ENCODE measurements at places on chromosomes 12 and 14.

DNA sequence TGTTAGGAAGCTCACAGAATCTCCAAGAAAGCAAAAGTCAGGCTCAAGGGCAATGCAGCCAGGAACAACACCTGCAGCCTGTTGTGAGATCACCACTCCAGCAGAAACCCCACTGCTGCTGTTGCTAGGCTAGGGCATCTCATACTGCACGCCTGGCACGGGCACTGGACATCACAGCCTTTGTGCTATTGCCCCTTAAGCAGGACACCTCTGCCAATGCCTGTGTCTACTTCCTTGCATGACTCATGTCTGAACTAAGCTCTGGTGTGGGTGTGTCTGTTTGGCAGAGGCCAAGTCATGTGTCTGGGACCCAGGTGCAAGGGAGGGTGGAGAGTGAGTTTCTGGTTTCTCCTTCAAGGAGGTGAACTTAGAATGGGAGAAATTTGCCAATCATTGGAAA lies 10.0 kb upstream of the DDX47 start:
- peak; percentile 59 for DNase-seq

- no peak for DNase-seq
Observed at GRCh38 chr14:43438056-43438455, 1069.0 kb downstream of the FSCB start.

DNA sequence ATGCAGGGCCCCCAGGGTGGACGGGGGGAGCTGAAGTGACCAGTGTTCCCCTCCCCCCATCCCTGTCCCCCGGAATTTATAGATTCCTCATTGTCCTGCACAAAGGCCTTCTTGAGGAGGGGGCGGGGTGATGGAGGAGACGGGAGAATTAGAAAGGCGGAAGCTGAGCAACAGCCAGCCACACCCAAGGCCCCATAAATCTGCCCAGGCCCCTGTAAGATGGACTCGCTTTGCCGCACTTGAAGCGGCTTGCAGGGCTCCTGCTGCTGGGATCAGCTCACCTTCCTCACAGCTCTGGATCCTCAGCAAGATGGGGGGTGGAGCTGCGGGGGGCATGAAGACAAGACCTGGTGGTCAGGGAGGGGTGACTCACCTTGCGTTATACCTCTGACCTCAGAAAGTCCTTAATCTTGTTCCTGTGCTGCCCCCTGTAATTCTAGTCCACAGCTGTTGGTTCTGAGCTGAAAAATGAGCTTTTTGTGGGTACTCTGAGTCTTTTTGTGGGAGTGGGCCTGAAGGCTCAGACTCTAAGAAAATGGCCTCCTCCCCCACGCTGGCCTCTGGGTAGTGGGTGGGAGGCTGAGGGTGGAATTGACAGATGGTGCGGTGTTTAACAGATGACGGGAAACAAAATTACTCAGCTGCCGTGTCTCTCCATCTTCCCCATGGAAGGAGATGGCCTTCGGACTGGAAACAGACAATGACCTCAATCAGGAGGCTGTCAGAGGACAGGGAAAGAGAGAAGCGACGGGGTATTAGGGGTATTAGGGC lies 15.8 kb upstream of the ANKRD33 start:
- DNase-seq: no peak

- DNase-seq: no peak
Observed at GRCh38 chr12:46378530-46378929, 6.0 kb upstream of the SLC38A2 start.

- no peak for DNase-seq
Observed at GRCh38 chr12:108806921-108807320, 50.5 kb downstream of the SSH1 start.

DNA sequence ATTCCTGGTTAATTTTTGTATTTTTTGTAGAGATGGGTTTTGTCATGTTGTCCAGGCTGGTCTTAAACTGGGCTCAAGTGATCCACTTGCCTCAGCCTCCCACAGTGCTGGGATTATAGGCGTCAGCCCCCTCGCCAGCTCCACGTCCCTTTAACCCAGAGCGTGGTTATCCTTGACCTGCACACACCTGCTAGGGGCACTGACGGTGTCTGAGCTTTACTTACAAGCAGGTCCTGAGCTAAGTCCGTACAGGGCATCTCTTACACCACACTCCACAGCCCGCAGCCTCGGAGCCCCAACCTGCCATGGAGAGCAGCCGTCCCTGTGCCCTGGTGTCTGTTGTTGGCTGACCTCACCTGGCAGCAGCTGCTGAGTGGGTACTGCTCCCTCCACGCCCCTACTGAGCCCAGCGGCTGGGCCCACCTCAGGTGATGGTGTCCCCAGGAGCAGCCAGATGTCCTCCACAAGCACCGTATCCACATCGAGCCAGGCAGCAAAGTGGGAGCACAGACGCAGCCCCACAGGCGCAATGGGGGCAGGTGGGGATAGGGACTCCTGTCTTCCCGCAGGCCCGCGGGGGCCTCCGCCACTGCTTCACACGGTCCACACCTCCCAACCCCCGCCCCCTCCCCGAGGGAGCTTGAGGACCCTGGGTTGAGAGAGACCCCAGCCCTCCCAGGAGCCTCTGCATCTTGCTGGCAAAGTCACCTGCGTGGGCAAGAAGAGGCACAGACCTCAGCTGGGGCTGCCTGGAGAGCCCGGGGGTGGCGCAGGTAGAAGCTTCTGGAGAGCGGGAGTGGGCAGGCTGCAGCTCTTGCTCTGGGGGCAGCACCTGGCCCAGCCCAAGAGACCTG lies 325.4 kb upstream of the SFSWAP start:
- DNase-seq: no peak

DNA sequence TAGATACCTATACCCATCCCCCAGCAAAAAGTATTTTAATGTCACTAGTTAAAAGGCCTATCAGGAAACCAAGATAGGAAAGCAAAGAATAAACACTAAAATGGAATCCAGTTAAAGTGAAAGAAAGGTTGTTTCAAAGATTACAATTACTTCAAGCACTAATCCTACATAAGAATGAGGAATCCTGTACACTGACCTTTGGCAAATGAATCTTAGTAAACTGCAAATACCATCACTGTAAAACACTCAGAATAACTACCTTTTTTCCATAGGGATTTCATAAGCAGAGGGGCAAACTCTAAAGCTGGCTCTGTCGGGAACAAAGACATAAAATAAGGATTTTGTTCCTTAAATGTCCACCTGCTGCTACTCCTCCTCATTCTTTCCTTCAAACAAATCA lies 25.9 kb downstream of the CEP83 start:
- no peak for DNase-seq
